ENCODE measurements at places on chromosomes 2 and 18.

DNA sequence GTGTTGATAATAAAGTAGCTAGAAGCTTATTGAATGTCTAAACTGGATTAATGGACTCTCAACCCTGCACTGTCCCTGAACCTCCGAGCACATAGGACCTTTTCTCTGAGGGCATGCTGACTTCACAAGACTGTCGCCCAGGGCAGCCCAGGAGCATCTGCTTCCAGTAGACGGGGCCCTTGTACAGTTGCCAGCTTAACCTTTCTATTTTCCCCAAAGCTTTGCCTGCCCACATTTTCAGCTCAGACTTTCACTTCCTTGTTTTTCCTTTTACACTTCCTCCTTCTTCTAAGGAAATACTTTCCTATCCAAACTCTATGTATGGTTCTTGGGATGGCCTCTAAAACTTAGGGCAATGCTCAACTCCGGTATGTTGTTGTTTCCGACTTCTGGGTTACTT lies 1.3 kb downstream of the VWA3B start:
- DNase-seq: no peak

DNA sequence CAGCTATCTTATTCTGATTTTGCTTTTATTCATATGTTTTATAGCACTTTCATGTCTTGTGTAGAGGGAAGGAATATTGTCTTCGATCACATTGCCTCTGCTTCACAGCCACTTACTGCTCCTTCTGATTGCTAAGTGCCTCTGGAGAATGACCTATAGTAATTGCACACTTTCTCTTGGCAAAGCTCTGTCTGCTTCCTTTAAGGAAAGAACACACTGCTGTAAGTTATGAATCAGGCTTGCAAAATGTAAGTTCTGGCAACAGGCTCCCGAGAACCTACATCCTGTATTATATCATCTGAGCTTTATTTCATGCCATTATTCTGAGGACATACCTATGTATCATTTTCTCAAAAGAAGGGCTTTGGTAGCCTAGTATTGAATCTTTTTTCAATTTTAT lies 170.7 kb downstream of the ZNF804A start:
- no peak for DNase-seq

DNA sequence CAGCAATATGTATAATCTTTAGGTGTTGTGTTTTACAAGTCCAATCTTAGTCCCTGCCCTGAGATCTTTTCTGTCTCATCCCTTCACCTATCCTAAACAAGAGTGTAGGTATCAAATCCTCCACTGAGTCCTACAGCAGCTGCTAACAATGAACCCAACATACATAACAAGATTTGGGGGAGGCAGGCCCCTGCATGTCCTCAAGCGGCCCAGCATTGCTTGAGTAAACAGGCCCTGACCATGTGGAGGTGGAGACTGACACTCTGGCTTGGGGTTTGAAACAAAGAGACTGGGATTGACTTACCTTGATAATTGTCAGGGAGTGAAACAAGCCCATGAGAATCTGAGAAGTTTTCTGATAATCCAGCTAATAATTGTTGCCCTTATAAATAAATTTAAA lies 213.4 kb downstream of the STK39 start:
- no peak for DNase-seq

DNA sequence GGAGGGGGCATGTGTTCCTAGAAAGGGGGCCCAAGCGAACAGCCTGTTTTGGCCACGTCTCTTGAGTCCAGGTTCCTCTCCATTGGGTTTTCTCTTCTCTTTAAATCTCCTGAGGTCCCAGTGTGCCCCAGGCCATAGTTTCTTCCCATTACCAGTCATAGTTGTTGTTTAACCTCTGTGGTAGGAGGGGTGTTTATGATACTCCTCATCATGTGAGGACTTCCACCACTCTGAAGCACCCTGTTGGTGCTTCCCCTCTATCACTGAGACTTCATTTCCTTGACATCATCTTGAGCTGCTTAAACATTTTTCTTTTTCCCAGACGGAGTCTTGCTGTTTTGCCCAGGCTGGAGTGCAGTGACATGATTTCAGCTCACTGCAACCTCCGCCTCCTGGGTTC lies 45.9 kb downstream of the WIPF1 start:
- no peak for DNase-seq

DNA sequence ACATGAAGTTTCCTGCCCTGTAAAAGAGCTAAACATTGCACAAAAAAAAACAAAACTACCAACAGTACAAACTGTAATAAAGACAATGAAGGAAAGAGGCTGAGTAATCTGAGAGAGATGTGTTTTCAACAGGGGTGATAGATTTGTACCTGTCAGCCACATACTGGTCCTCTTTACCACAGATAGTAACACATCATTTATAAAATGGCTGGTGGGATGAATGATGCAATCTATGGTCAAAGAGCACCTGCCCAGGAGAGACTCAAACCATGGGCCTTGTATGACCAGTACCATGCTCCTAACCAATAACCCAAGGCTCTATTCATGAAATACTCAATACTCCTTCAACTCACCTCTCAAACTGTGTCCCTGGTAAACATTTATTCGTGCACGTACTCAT lies 4.5 kb downstream of the SUCLG1 start:
- DNase-seq: no peak

GRCh38 chr2:141020346-141020745 lies 1110.5 kb downstream of the LRP1B start:
- DNase-seq: no peak

- DNase-seq: no peak
Observed at GRCh38 chr18:45275367-45276113, 339.7 kb upstream of the SLC14A2 start.

GRCh38 chr2:173146590-173146989 lies 70.9 kb downstream of the MAP3K20 start:
- no peak for DNase-seq

- DNase-seq: no peak
Observed at GRCh38 chr2:235025800-235026536, 74.2 kb downstream of the SH3BP4 start.

- peak; percentile 14 for DNase-seq
Observed at GRCh38 chr2:237593596-237594320, 3.2 kb upstream of the RAB17 start.

DNA sequence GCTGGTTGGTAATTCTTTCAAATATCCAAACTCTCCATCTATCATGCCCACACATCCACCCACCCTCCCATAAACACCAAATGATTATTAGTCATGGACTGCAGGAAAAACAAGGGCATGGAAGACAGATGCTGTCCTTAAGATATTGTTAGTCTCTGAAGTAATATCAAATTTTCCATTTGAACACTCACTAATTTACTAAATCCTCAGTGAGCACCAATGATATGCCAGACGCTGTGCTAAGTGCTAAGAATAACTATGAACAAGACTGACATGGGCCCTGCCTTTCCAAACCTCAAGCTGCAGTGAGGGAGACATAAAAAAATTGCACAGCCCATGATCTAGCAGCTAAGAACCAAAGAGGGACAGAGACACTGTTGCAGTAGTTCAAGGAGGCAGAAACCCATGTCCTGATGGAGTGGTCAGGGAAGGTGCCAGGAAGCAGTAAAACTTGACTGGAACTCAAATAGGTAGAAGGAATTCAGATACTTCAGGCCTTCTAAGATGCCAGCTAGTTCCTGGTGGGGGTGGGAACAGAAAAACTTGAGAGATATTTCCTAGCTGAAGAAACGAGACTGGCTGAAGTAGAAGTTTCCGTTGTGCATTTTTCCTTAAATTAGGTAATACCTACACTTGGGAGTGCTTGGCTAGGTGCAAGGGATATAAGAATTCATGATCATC lies 182.1 kb downstream of the OSR1 start:
- no peak for DNase-seq

DNA sequence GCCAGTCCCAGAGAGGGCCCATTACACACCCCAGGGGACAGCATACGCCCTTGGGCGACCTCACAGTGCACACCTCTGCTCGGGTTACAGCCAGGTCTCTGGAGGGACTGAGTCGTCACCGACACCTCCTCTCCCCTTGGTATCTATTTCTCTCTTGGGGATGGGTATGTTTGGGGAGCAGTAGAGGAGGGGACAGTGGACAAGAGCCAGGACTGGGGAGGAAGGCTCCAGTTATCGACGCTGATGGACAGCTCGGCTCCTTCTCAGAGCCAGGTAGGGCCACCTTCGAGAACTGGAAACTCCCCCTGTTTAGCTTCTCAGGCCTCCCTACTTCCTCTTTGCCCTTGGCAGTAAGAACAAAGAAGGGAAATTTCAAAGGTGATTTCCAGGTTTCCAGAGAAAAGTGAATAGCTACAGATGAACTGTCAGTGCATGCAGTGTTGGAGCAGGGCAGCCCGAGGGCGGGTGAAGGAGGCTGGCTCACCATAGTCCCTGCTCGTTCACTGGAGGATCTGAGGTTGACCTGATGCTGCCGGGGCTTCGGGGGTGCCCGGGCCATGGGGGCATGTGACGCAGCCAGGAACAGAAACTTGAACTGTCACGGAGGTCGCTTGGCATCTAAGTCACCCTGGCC lies 4.4 kb upstream of the SEMA4C start:
- DNase-seq: no peak

- no peak for DNase-seq
Observed at GRCh38 chr2:216294305-216294704, 78.0 kb downstream of the MARCHF4 start.

DNA sequence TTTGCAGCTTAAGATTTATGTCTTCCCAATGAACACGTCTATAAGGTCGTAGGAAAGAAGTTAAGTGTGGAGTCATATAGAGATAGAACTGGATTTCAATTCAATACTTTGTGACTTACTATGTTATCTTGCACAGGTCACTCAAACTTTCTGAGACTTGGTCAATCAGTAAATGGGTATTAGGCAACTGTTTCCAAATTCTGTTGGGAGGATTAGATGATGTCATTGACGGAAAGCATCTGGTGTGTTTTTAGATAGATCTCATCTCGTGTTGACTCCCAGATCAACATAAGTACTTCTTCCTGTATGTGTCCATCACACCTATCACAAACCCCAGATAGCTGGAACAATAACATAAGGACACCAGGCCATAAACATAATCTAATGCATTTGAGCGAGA lies 771.1 kb upstream of the FANCL start:
- DNase-seq: no peak

GRCh38 chr2:169461143-169461542 lies 18.2 kb upstream of the BBS5 start:
- DNase-seq: no peak

GRCh38 chr2:28929581-28929980 lies 35.1 kb downstream of the WDR43 start:
- no peak for DNase-seq

DNA sequence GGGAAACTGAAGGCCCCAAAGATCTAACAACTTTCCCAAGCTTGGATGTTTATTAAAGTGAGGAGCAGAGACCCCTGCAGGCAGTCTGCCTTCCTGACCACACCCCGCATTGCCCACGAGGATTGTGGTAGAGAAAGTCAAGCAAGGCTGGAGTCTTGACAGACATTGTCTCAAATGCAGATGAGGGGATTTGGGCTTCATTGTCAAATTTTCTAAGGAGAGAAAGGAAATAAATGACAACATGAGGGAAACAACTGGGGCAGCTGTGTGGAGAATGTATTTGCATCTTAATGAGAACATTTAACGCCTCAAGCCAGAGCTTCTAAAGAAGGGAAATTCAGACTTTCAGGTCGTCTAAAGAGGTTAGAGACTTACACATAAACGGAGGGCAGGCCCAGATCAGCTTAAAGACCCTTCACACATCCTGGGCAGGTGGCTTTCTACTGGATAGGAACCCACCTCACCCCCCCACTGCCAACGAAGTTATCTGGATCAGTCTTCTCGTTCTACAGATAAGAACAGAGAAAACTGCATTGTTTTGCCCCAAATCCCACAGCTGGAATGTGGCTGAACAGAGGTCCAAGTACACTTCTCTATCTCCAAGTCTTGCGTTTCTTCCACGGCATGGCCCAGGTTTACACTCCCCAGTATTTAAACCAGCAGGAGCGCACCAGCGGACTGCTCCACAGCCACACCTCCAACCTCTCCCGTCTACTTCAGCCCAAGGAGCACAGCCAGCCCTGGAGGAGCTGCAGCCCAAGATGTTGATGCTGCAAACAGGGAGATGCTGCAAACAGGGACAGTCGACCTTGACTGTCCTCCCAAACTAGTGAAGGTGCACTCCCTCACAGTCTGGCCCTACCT lies 16.2 kb upstream of the SCG2 start:
- no peak for DNase-seq

- DNase-seq: no peak
Observed at GRCh38 chr2:38436227-38436664, 59.2 kb upstream of the ATL2 start.

DNA sequence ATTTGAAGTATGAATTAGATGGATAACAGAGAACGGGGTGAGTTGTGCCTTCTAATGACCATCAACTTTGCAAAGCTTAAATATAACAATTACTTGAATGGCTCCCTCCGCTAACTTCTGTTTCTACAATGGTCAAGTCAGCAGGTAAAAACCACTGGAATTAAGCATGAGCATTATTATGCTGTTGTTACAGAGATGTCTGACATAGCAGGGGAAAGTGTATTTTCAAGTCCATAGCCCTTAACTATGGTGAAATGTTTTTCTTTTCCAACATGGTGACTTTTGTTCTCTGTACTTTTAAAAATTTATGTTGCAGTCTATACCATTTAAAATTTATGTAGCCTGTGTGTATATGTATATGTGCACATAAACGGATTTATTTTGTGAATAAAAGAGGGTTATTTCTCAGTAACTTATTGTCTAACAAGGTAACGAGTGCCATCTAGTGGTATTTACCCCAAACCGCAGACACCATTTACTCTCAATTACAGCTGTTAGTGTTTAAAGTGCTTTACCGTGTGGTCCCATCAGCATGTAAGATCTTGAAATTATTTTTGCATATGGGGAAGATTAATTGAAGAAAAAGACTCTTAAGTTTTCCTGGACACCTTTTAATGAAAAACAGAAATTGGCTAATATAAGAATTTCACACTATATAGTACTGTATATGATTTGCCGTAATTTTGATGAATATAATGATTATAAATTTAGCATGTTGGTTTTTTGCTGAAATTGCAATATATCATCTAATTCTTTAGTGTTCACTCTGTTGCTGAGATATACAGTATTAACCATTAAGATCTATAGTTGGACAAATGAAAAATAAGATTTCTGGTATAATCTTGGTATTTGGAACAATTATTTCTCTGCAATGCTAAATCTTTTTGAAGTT lies 78.2 kb downstream of the UBE2E3 start:
- no peak for DNase-seq

- DNase-seq: no peak
Observed at GRCh38 chr2:68837164-68837860, 33.9 kb downstream of the BMP10 start.

DNA sequence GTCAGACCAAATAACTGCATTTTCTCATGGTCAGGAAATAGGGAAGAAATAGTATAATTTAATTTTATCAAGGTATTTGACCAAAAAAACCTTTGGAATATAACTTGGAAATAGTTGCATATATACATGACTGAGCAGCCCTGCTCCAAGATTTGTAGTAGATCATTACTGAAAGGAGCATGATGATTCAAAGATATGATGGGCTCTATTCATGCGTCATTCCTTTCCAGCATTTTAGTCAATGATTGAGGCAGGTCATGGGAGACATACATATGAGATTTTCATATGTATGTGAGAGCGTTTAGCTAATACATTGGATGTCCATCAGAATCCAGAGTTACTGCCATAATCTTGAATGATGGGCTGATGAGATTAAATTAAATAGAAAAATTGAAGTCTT lies 74.5 kb downstream of the CAB39 start:
- no peak for DNase-seq

All from NCI-H1436 treated with DMSO at 0.1 percent for 48 hours (cell line).